Activated CD8-positive, alpha-beta memory T cell treated with anti-CD3 and anti-CD28 coated beads, Interleukin-2, amount 10 ng/mL, durations not matched to agents 7 days and 5 days (primary cell): ENCODE measurements at places on chromosomes 3 and 15. TPM values are rescaled to one million over a fixed set of nuclear protein-coding genes. Genes with fewer than 3 reads are reported as not detected.

DNA sequence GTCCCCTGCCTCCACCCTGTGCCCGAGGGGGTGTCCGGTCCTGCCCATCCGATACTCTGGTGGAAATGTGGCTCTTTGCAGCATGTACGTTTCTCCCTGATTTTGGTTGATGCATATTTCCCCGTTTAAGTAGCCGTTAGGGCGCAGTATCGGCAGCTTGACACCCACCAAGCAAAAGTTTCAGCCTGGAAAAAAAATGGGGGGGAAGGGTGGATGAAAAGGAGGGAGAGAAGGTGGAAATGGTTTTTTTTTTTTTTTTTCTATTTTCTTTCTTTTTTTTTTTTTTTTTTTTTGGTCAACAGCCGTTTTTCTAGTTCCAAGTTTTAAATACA lies 1.3 kb downstream of the RAP2B start:
- DNase-seq: no peak
- peak overlapping the region; percentile 95 for H3K27ac ChIP-seq
- no peaks in the 10 kb centered on the region for H3K27me3 ChIP-seq
- peaks cover 52% of the 10 kb centered on the region for H3K4me1 ChIP-seq
- peak overlapping the region; percentile 99 for H3K4me3 ChIP-seq

DNA sequence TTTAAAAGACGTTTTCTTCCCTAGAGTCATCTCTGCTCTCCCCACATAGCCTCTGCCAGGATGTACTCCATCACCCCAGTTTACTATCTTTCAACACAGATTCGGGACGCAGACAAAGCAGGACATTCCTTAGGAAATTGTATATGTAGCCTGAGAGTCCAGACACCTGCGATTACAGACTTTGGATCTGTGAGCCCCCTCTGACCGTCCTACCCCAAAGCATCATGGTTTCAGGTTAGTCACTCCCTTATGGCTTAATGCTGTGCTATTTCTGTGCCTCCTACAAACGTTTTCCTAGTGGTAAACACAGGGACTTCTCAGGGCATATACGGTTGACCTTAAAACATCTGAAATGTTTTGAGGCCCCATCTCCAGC lies 234.0 kb upstream of the BHLHE40 start:
- peaks cover 42% of the 10 kb centered on the region for H3K4me1 ChIP-seq
- no peaks in the 10 kb centered on the region for H3K27me3 ChIP-seq
- no peak for DNase-seq
- H3K36me3 ChIP-seq: peaks cover 74% of the 10 kb centered on the region
- H3K27ac ChIP-seq: no peak overlapping the region
- H3K4me3 ChIP-seq: no peak overlapping the region

- DNase-seq: no peak
- H3K4me1 ChIP-seq: no peaks in the 10 kb centered on the region
- H3K4me3 ChIP-seq: no peak overlapping the region
These were observed 276.6 kb upstream of the GADL1 start for GRCh38 chr3:31170932-31171670.

DNA sequence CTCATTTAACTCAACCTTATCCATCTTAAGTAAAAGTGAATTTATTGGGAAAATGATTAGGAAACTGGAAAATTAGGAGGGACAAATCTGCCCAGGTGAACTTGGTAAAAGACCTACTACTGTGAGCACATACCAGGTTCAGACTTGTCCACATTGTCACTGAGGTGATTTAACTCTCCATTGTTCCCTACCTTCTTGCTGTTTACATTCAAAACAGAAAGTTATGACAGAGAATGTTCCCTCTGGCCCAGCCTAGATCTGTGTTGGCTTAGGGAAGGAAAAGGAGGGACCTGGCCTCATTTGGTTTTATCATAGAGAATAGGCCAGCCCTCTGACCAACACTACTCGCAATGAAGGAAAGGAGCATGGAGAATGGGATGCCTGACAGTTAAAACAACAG lies 117.6 kb downstream of the SATB1 start:
- no peak overlapping the region for H3K27ac ChIP-seq
- H3K4me3 ChIP-seq: no peak overlapping the region
- no peaks in the 10 kb centered on the region for H3K4me1 ChIP-seq
- H3K27me3 ChIP-seq: peaks cover 3% of the 10 kb centered on the region
- DNase-seq: no peak

- H3K27me3 ChIP-seq: no peaks in the 10 kb centered on the region
- H3K4me3 ChIP-seq: no peak overlapping the region
- no peaks in the 10 kb centered on the region for H3K36me3 ChIP-seq
- DNase-seq: peak; percentile 46
These were observed 8.9 kb upstream of the SPPL2A start for GRCh38 chr15:50774450-50774849.

DNA sequence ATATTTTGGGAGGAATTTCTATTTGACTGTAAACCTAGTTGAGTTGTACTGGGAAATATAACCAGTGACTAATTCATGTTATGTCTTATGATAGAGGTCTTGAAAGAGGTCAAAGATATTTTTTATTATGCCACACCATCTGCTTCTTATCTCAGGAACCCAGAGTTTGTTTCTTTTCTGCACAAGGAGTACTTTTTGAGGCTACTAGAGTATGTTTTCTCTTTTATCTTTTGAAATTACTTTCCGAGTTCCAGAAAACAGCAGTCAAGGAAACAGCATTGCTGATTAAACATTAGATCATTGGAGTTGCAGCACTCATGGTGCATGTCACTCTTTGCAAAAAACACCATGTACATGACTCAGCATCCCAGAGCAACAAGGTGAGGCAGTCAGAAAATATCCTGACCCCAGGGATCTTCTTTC lies 645.8 kb upstream of the NR2F2 start:
- H3K27me3 ChIP-seq: no peaks in the 10 kb centered on the region
- DNase-seq: no peak
- H3K36me3 ChIP-seq: no peaks in the 10 kb centered on the region
- no peak overlapping the region for H3K4me3 ChIP-seq
- H3K27ac ChIP-seq: no peak overlapping the region
- H3K4me1 ChIP-seq: peaks cover 3% of the 10 kb centered on the region

DNA sequence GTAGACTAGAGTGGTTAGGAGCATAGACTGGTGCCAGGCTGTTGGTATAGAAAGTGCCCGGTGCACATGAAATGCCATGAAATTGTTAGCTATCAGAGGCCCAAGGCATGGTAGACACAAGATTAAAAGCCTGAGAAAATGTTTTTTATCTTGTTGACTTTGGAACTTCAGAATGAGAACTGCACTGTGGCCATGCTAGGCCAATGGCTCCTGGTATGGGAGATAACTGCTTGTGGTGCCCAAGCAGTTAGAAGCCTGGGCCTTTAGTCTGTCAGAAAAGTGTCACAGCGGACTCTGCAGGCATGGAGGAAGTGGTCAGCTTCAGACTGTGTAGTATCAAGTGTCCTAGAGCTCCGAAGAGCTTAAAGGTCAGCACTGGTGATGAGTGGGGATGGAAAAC lies 11.9 kb downstream of the FYCO1 start:
- H3K4me3 ChIP-seq: no peak overlapping the region
- no peak for DNase-seq
- no peak overlapping the region for H3K27ac ChIP-seq
- H3K27me3 ChIP-seq: no peaks in the 10 kb centered on the region

- H3K27me3 ChIP-seq: no peaks in the 10 kb centered on the region
- no peak for DNase-seq
- H3K4me3 ChIP-seq: no peak overlapping the region
- no peaks in the 10 kb centered on the region for H3K4me1 ChIP-seq
These were observed 194.5 kb downstream of the MEX3B start for GRCh38 chr15:81851325-81851724.

DNA sequence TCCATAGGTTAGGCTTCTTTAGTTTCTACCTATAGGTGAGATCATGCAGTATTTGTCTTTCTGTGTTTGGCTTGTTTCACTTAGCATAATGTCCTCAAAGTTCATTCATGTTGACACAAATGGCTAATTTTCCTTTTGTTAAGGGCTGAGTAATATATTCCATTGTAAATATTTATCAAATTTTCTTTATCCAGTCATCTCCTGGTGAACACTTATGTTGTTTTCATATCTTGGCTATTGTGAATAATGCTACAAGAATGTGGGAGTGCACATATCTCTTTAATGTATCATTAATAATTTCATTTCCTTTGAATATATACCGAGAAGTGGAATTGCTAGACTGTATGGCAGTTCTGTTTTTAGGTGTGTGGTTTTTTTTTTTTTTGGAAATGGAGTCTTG lies 250.9 kb upstream of the SEMA6D start:
- H3K27me3 ChIP-seq: no peaks in the 10 kb centered on the region
- no peaks in the 10 kb centered on the region for H3K36me3 ChIP-seq
- no peak for DNase-seq
- H3K27ac ChIP-seq: no peak overlapping the region
- no peaks in the 10 kb centered on the region for H3K4me1 ChIP-seq

- no peaks in the 10 kb centered on the region for H3K27me3 ChIP-seq
- DNase-seq: no peak
- peaks cover 50% of the 10 kb centered on the region for H3K36me3 ChIP-seq
- peaks cover 28% of the 10 kb centered on the region for H3K4me1 ChIP-seq
- no peak overlapping the region for H3K27ac ChIP-seq
- no peak overlapping the region for H3K4me3 ChIP-seq
These were observed 661.6 kb upstream of the CBLB start for GRCh38 chr3:106530367-106530766.

- DNase-seq: no peak
- no peaks in the 10 kb centered on the region for H3K4me1 ChIP-seq
- H3K4me3 ChIP-seq: no peak overlapping the region
- H3K36me3 ChIP-seq: no peaks in the 10 kb centered on the region
- H3K27ac ChIP-seq: no peak overlapping the region
These were observed 96.9 kb upstream of the MYRIP start for GRCh38 chr3:39712413-39713048.

DNA sequence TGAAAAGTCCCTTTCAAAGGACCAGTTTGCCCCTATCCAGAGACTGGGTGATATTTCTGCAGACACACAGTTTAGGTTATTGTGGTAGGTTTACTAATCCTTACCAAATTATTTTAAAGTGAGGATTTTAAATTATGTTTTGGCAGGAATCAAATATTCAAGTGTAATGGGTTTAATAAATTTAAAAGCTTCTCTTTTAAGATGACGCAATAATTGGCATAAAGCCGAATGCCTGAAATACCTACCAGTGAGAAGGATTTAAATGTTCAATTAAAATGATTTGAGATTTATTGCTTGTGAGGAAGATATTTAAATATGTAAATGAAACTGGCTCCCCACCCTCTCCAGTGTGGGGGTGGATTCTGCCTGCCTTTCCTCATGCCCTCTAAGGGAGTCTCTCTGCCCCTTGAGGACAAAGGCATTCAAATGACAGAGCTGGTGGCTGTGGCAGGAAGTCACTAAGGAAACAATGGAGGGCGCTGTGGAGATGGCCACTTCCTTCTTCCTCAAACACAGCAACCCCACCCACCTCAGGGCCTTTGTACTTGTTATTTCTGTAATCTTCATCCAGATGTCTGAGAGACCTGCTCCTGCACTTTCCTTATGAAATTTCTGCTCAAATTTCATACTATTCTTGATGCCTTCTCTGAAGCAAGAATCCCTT lies 131.7 kb downstream of the TNIK start:
- peaks cover 9% of the 10 kb centered on the region for H3K36me3 ChIP-seq
- peak; percentile 80 for DNase-seq
- peaks cover 13% of the 10 kb centered on the region for H3K4me1 ChIP-seq
- no peaks in the 10 kb centered on the region for H3K27me3 ChIP-seq

GRCh38 chr15:52349052-52349700 lies 53.6 kb upstream of the MYO5C start:
- H3K36me3 ChIP-seq: peaks cover 28% of the 10 kb centered on the region
- peaks cover 2% of the 10 kb centered on the region for H3K4me1 ChIP-seq
- DNase-seq: no peak
- no peak overlapping the region for H3K4me3 ChIP-seq

GRCh38 chr15:35671197-35671596 lies 125.2 kb upstream of the DPH6 start:
- H3K4me1 ChIP-seq: peaks cover 11% of the 10 kb centered on the region
- H3K36me3 ChIP-seq: no peaks in the 10 kb centered on the region
- no peak for DNase-seq

DNA sequence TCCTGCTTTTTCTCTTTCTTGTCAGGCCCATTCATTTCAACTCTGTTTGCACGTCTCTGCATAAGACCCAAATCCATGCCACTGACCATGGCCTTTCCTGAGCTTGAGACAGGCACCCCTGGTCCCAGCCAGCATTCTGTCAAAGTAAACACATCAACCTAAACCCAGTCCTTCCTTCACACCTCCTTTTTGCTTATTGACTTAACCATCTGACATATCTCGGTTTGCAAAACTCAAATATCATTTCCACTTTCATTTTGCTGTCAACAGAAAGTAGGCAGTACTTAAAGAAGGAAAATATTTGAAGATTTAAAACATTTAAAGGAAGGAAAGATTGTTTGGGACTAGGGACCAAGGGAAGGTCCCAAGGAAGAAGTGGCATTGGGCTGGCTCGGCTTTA lies 48.2 kb upstream of the KBTBD8 start:
- H3K36me3 ChIP-seq: no peaks in the 10 kb centered on the region
- H3K27ac ChIP-seq: no peak overlapping the region
- H3K4me1 ChIP-seq: no peaks in the 10 kb centered on the region
- DNase-seq: no peak
- peaks cover 8% of the 10 kb centered on the region for H3K27me3 ChIP-seq

GRCh38 chr3:5140230-5140621 lies 18.1 kb downstream of the ARL8B start:
- no peaks in the 10 kb centered on the region for H3K27me3 ChIP-seq
- H3K4me1 ChIP-seq: peaks cover 42% of the 10 kb centered on the region
- peaks cover 50% of the 10 kb centered on the region for H3K36me3 ChIP-seq
- no peak for DNase-seq
- no peak overlapping the region for H3K4me3 ChIP-seq

DNA sequence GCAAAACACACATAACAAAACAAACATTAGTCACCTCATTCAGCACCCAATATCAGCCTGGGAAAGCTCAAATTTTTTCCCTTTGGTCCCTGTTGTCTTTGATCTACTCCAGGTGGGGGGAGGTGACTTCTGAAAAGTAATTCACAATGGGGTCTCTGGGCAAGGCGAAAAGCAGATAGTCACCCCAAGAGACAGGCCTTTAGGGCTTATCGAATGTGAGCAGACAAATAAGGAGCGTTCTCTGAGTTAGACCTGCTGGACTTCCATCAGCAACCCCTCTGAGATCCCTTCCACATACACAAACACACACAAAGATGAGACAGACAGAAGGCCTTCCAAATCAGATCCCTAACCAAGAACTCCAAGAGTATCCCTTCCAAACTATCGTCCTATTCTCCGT lies 171.0 kb upstream of the SMAD3 start:
- no peaks in the 10 kb centered on the region for H3K36me3 ChIP-seq
- DNase-seq: peak; percentile 16
- H3K4me3 ChIP-seq: no peak overlapping the region
- peaks cover 5% of the 10 kb centered on the region for H3K4me1 ChIP-seq
- H3K27me3 ChIP-seq: peaks cover 34% of the 10 kb centered on the region
- no peak overlapping the region for H3K27ac ChIP-seq

The FETUB gene
- total RNA-seq: not detected

The INSYN1 gene
- total RNA-seq: not detected

The RNF168 gene
- total RNA-seq: 29.6 TPM

The EIF5A2 gene
- total RNA-seq: 12.3 TPM

The TTBK2 gene
- 20.0 TPM for total RNA-seq

The P2RY14 gene
- total RNA-seq: 2.2 TPM
